ENCODE measurements at places on chromosomes 7 and 10.

GRCh38 chr10:91743465-91743864 lies 54.8 kb upstream of the TNKS2 start:
- no peak for DNase-seq

DNA sequence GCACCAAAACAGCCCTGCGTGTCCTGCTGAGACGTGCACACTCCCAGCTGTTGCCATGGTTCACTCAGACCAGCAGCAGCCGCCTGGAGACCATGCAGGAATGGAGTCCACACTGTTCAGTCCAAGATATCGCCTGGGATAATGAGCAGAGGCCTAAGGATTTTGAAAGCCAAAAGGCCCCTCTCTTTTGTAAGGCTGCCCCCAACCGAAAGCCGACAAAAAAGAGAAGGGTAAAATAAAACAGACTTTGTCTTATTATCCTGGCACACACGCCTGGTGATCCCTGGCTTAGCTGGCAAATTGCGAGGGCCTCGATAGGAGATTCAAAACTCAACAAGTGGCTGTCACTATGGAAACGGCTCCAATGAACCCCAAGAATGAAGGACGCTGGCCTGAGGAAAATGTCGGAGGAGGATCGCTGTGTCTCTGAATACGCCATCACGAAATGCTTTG lies 263.6 kb downstream of the SKIDA1 start:
- DNase-seq, result no peak

- no peak for DNase-seq
Observed at GRCh38 chr7:27520815-27521790, 141.6 kb downstream of the HIBADH start.

DNA sequence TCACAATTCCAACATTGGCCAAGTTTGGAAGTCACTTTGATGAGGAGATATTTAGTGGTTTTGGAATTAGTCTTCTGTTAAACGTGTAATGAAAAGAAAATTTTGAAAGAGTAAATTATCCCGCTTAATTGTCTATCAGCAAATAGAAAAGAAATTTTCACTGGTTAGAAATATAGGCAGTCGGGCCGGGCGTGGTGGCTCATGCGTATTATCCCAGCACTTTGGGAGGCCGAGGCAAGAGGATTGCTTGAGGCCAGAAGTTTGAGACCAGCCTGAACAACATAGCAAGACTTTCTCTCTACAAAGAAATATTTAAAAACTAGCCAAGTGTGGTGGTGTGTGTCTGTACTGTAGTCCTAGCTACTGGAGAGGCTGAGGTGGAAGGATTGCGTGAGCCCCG lies 13.4 kb downstream of the CNTNAP2 start:
- no peak for DNase-seq

DNA sequence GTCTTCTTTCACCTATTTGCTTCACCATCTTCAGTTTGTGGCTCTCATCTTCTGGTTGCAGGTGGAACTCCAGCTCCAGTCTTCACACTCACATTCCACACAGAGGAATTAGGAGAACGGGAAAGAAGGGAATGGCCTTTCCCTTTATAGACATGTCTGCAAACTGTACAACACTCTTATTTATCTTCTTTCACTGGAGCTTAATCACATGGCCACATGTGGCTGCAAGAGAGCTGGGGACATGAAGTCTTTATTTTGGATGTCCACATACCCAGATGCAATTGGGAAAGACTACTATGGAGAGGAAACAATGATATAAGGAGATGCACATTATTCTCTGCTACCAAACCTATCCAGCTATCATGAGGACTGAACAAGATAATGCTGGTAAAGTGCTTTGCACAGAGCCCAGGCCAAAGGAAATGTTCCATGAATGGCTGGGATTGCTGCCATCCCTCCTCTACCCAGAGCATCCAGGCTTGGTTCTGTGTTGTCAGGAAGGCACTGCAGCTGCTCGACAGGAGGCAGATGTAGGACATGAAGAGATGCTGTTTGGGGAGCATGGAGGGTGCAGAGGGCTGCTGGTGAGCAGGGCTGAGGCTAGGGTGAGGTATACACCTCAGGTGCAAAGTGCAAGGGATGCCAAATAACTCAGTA lies 183.8 kb upstream of the TBX20 start:
- DNase-seq, result no peak

GRCh38 chr7:44222074-44222473 lies 21.3 kb downstream of the YKT6 start:
- no peak for DNase-seq

GRCh38 chr7:120462991-120463390 lies 190.0 kb downstream of the KCND2 start:
- DNase-seq, result no peak

- DNase-seq, result peak; percentile 1
Observed at GRCh38 chr10:48463318-48464003, 141.4 kb downstream of the ARHGAP22 start.

DNA sequence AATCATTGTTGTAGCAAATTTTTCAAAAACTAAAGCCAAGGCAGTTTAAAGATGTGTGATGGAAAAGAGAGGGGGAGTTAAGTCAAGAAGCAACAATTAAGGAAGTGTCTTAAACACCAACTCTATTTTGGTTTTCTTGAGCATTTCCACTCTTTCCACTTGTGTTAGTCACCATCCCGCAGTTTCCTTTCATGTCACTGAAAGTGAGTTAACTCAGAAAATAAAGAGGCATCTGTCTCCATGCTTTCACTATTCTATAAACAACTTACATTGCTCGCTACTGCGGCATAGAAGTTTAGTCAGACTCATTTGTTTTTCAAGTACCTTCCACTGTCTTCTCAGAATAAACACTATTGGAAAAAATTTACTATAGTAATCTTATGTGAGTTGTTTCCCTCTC lies 284.9 kb upstream of the SEMA3D start:
- no peak for DNase-seq

- DNase-seq, result no peak
Observed at GRCh38 chr10:104581884-104582601, 59.0 kb upstream of the SORCS3 start.

DNA sequence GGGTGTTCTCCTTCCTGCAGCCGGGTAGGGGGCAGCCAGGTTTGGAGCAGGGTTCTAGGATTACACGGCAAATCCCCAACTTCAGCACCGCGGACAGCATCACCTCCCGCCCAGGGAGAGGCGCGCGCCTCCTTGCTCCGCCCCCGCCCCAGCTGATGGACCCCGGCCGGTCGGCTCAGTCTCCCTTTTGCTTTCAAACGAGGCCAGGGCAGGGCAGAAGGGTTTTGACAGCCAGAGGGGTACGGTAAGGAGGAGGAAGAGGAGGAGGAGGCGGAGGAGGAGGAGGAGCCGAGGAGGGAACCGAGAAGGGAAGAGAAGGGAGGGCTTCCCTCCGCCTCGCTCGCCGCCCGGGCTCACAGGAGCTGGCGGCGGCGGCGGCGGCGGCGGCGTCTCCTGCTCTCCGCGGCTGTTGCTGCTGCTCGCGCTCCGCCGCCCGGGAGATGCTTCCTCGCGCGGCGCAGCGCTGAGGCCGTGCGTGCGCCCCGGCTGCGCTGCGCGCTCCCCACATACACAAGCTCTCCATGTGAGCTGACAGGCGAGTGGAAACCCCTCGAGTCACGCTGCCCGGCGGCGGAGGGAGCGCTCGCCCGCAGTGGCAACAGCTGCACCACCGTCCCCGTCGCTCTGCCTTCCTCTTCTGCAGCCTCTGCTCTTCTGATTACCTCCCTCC lies 615 bp upstream of the CNTNAP2 start:
- no peak for DNase-seq

GRCh38 chr7:124201768-124202349 lies 169.0 kb upstream of the TMEM229A start:
- DNase-seq, result no peak

DNA sequence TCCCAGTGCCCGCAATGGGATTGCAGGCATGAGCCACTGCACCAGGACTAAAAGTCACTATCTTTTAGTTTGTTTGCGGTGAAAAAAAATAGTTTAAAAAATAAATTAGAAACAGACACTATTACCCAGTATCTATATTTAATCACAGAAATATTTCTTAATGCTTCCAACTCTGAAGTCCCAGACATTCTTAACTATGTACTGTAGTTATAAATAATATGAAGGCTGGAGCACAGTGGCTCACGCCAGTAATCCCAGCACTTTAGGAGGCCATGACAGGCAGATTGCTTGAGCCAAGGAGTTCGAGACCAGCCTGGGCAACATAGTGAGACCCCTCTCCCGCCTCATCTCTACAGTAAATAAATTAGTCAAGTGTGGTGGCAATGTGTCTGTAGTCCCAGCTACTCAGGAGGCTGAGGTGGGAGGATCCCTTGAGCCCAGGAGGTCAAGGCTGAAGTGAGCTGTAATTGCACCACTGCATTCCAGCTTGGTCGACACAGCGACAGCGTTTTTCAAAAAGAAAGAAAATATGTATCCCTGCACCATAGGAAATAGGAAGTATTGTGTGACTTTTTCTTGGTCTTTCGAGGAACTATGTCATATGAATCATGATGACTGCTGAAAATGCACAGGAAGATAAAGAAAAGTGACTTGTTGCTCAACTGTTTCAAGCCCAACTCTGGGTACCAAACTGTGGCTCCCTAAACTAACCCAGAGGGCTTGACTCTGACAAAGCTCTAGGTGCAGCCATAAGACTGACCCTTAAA lies 74.9 kb upstream of the STEAP1B start:
- DNase-seq, result no peak

GRCh38 chr10:95909561-95909960 lies 1.8 kb downstream of the CC2D2B start:
- DNase-seq, result no peak

DNA sequence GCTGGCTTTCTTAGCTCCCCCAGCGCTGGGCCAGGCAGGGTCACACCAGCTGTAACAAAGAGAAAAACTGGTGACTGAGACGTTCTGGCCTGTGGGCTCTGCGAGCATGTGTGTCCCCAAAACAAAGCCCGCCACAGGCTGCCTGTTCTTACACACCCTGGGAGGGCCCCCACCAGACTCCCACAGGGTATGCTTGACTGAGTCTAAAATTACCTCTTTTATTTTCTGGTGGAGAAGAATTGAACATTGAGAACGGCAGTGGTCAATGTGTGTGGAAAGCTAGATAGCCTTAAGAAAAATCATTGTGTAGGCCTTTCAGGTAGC lies 808 bp downstream of the C10orf71 start:
- DNase-seq, result no peak

DNA sequence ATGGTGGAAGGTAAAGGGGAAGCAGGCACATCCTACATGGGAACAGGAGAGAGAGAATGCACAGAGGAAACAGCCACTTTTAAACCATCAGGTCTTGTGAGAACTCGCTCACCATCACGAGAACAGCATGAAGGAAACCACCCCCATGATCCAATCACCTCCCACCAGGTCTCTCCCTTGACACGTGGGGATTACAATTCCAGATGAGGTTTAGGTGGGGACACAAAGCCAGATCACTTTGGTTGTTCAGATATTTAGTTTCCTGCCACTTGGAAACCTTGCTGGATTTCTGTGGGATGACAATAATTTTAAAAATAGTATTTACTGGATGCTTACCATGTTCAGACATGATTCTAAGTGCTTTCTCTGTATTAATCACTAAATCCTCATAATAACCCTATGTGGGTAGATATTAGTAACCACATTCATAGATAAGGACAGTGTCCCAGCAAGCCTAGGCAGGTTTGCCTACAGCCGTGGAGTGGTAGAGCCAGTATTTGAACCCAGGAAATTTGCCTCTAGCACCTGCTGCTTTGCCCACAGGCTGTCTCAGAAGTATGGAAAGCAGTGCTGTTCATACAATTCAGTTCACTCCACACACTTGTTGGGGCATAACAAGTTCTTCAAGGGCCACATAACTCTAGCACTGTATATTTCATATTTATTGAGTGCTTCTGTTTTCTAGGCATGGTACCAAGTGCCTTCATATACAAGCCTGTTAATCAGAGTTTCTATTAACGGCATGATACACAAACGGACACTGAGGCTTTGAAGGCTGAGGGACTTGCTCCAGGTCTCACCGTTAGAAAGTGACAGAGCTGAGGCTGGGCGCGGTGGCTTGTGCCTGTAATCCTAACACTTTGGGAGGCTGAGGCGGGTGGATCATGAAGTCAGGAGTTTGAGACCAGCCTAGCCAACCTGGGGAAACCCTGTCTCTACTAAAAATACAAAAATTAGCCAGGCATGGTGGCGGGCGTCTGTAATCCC lies 8.3 kb downstream of the TLL2 start:
- no peak for DNase-seq

DNA sequence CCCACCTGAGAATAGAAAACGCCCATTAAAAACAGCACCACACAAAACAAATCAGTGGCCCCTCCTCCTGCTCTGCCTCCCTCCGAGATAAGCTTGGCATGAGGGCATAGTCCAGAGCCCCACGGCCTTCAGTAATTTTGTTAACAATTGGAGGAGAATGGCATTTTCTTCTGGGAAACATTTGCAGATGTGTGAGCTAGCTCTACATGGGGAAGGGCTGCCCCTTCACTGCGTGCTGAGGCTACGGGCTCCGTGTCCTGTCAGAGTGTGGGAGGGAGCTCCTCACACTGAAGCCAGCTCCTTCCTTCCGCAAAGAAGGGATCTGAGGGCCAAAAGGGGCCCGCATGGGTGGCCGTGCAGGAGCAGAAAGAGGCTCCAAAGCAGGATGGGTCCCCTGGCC lies 15.2 kb downstream of the GRK5 start:
- no peak for DNase-seq

- DNase-seq, result no peak
Observed at GRCh38 chr7:45889367-45890067, 1.2 kb downstream of the IGFBP1 start.

DNA sequence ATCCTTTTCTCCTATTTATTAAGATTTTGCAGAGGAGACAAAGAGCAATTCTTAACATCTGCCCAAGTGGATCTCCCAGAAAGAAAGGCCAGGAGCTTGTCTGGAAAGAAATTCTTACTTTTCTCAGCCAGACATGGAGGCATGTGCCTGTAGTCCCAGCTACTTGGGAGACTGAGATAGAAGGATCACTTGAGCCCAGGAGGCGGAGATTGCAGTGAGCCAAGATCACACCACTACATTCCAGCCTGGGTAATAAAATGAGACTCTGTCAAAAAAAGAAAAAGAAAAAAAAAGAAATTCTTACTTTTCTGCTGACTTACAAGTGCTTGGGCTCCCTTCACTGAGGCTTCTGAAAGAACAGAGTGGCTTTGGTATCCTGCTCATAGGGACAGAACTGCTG lies 2.4 kb upstream of the CYP3A43 start:
- no peak for DNase-seq

- DNase-seq, result no peak
Observed at GRCh38 chr10:101573885-101574753, 13.9 kb downstream of the POLL start.

DNA sequence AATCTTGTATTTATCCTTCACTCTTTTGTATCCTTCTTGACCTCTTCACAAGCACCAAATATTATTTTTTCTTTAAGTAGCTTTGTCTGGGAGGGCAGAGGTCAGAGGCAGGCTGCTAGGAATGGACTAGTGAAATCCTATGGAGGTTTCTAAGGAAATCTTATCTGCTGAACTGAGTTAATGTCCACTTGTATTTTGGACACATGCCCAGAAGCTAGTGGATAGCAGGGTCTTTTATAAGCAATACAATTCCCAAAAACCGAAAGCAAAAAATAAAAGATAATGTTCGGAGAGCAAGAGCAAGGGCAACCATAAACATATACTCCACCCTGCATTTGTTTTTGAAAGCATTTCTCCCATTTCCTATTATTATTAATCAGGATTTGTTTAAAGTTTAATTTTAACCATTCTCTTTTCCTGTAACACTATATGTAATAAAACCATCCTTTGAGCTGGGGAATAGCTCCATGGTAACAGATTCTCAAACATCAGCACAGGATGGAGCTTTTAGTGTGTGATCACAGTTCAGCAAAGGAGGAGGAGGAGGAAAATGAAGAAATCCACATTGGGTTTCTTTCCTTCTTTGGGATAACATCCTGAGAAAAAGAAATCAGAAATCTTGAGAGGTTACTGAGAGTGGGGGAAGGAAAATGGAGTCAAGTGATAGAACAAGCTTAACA lies 328.2 kb upstream of the LRRN3 start:
- no peak for DNase-seq

- DNase-seq, result no peak
Observed at GRCh38 chr10:14087566-14087965, 243.2 kb downstream of the FRMD4A start.

All from activated CD4-positive, alpha-beta T cell treated with anti-CD3 and anti-CD28 coated beads for 1 hour (primary cell).